ENCODE measurements at places on chromosomes 4 and X.

DNA sequence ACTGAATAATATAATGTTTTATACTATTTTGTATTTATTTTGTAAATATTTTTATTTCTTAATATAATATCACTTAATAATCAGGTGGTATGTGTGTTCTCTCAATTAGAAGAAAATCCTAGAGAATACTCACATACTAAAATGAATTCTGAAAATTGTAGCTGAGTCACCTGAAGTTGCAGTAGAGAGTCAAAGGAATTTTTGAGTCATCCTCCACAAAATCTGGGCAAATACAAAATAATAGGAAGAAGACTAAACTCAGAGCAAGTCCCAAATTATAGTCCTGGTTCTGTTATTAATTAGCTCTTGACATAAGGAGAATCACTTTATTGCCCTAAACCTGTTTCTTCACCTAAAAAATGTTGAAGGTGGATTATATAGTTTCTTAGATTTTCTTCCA is 57.8 kb downstream of the SPATA4 start:
- ATAC-seq, result no peak

- no peak for ATAC-seq
Measured at GRCh38 chrX:129346574-129346973, 176.7 kb downstream of the SMARCA1 start.

DNA sequence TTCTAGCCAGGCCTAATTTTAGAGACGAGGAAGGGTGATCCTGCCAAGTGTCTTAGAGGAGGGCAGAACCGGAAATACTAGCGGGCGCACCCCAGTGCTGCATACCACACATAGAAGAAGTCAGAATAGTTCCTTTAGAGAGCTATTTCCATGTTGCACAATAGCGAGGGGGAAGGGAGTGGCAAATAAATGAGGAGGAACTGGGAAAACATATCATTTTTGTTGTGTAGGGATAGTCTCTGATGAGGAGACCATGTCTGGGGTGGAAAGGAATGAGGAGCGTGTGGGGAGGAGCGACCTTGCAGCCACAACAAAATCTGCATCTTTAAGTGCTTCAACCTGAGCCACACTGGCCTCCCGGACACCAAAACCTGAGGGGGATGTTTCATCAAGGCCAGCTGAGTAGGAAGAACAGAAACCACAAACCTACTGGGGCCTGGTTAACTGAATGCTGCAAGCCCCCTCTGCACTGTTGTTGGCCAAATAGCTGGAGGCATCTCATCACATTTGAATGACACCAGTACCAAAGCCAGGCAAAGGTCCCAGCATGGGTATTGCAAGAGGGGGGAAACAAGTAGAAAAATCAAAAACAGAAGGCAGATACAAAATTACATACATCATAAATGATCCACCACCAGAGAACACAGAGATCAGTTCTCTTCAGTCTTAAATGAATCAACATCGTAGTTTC is 26.7 kb upstream of the C1QTNF7 start:
- ATAC-seq, result peak; percentile 92

DNA sequence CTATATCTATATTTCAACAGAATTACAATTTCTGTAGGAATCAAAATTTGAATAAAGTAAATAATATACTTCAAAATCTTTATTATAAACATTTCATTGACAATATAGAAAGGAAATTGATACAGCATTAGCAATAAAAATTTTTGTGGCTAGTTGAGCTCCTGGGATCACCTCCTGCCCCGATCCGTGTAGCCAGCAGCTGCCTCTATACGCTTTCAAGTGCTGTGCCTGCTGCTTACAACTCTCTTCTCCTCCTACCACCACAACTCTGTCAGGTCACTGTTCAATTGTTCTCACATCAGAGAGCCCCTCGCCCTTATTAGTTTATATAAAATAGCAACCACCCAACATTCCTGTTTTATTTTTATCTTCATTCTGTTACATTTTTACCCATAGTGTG is 27.6 kb downstream of the INPP4B start:
- no peak for ATAC-seq

GRCh38 chrX:9091258-9091657 is 57.3 kb upstream of the FAM9B start:
- no peak for ATAC-seq

- ATAC-seq, result no peak
Measured at GRCh38 chr4:146207410-146207809, 6.9 kb upstream of the REELD1 start.

DNA sequence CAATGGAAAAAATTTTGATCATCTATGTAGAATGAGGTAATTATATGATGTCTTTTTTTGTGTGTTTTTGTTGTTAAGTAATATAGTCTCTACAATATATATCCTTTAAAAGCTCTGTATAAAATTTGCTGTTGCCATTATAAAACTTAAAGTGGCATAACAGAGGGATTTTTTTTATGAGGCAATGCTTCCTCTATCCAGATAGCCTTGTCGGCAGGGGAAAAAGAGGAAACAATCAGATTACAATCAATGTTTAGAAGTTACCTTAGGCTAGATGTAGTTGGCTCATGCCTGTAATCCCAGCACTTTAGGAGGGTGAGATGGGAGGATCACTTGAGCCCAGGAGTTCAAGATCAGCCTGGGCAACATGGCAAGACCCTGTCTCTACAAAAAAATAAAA is 86.8 kb downstream of the DIAPH2 start:
- ATAC-seq, result no peak

DNA sequence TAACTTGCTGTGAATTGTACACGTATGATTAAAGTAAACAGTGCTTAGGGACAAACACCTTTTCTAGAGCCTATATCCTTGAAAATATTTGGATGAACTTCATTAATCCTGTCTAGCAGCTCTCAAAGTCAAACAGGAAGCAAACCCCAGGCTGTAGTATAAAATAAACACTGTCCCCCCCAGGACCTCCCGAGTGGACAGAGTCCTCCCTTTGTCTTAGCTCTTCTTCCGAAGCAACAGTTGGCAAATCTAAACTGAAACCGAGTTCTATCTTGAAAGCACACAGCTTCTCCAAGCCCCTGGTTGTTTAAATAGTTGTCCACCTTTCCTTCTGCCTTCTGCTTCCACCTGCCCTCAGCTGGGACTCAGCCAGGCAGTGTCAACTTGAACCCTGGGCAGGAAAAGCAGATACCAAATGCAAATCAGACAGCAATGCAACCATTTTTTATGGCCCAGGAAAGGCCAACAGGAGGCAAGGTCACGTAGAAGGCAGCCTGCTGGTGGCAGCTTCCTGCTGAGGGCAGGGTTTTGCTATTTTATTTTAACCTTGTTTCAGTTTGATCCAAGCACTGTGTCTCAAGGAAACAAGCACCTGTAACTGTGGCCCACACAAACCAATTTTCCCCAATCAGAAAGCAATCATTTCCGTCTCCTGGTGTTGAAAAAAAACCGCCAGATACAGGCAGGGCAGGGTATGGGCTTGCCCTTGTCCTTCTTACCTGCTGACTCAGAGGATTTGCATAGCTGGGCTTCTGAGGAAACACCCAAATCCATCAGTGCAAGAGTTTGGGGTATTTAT is 110.3 kb upstream of the KIT start:
- ATAC-seq, result no peak

GRCh38 chr4:100366213-100366612 is 151.6 kb downstream of the EMCN start:
- no peak for ATAC-seq

DNA sequence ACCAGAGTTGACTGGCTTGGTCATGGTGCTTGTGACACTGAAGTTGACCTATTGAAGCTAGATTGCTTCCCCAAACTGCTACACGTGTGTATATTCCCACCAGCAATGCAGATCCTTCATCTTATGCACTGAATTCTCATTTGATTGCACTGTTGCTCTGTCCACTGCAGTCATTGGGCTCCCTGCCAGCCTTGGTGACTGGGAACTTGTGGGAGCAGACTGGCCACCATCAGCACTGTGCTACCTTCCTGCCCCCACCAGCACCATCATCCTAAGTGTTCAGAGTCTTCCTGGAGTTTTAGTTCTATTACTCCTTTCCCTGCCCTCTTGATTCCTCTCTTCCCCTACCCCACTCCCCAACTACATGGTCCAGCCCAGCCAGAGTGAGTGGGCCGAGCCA is 117.7 kb upstream of the PRPS2 start:
- ATAC-seq, result no peak

DNA sequence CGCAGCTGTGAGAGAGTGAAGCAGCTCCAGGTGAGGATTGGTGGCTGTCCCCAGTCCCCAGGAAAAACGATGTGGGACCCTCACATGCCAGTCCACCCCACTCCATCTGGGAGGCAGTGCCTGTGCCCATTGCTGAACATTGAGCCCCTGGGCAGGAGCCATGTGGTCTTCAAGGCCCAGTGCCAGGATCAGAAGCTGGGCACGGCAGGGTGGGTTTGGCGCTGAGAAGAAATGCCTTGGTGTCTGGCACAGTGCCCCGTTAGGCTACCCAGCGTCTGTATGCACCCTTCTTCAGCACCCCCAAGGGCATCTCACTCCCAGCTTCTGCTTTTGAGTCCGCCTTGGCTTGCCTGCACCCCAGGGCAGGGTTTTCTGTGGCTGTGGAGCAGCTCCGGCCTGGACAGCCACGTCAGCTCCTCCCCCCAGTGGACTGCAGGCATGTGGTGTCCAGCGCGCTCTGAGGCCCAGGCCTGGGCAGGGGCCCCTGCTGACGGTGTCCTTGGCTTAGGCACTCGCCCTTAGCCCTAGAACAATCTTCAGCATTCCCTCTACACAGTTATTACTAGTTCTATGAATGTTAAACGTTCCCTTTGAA is 28.6 kb downstream of the RGS12 start:
- peak; percentile 83 for ATAC-seq

Measured in motor neuron (in vitro differentiated cells).